ENCODE measurements at places on chromosomes 5 and 9.

DNA sequence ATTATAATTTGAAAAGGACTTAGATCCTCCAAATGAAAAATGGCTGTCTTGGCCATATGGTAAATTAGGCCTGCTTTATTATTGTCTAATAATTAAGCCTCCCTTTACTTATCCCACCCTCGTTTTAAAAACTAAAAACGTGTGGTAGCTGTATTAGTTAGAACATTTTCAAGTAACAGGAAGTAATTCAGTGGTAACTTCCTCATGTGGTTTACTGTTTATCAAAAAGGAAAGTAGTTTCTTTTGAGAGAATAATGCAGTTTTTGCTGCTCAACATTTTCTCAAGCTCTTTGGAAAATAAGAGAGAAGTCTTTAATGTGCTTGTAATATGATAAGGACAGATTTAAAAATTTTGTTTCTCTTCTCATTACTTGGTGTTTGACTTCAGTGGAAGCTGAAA, 26.0 kb downstream of the ZCCHC7 start:
- no peak for DNase-seq

GRCh38 chr5:6501701-6502100, 53.0 kb downstream of the UBE2QL1 start:
- no peak for DNase-seq

DNA sequence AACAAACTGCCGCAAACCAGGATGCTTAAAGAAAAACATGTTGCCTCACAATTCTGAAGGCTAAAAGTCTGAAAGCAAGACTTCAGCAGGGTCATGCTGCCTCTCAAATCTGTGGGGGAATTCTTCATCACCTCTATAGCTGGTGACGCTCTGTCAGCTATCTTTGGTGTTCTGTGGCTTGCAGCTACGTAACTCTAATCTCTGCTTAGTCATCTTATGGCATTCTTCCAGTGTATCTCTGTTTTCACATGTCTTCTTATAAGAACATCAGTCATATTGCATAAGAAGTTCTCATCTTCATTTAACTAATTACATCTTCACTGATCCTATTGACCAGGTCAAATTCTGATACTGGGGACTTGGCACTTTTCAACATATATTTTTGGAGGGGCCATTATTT, 243.0 kb downstream of the CDH10 start:
- no peak for DNase-seq

- DNase-seq: no peak
These were observed 108.0 kb downstream of the FBXO38 start for GRCh38 chr5:148491793-148492184.

GRCh38 chr5:80986382-80986781, 26.2 kb downstream of the RASGRF2 start:
- DNase-seq: no peak
